ENCODE measurements at places on chromosomes 2 and 18. TPM values are rescaled to one million over a fixed set of nuclear protein-coding genes. Genes with fewer than 3 reads are reported as not detected.

The SIX2 gene
- 68.8 TPM for total RNA-seq

DNA sequence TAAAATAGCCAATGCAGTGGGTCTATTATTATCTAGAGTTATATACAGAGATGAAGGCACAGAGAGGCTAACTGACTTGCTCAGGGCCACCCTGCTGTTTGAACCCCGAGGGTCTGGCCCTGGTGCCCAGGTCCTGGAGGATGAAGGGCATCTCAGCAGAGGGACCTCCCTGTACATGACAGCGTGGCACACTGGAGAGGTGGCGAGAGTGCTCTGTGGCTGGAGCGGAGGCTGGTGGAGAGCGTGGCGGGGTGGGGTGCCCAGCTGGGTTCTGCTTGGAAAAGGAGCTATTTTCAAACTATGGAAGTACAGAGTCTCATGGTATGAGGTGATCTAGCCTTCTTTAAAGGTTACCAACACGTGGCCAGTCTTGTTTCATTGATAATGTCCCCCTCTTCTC lies 35.8 kb downstream of the GREB1 start:
- no peak for DNase-seq

- no peak for DNase-seq
Observed at GRCh38 chr2:46181789-46182530, 115.2 kb upstream of the EPAS1 start.

DNA sequence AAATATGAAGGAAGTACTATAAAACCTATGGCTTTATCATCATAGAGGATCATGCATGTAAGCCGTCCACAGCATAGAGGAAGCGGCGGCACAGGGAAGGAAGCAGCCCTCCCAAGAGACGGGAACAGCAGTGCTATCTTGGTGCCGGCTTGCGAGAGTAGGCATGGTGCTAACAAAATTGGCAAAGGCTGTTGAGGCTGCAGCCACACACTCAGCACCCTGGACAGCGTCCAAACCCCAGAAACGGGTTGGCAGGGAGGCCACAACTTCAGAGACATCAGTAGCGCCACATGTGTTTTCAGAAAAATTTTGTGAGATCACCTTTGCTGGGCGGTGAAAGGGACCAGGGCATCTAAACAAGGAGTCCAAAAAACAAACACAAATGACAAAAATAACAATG lies 37.7 kb downstream of the NETO1 start:
- DNase-seq = peak; percentile 4

GRCh38 chr2:134177351-134177931 lies 76.4 kb upstream of the MGAT5 start:
- DNase-seq = no peak

The RAB27B gene
- 11.4 TPM for total RNA-seq

The DPP4 gene
- 19.6 TPM for total RNA-seq

The ZNF2 gene
- total RNA-seq = 9.6 TPM

The ARHGAP25 gene
- total RNA-seq = not detected

GRCh38 chr18:58728719-58729118 lies 57.5 kb downstream of the MALT1 start:
- DNase-seq = no peak

- DNase-seq = peak; percentile 53
Observed at GRCh38 chr2:69154106-69154505, 141.1 kb downstream of the ANTXR1 start.

DNA sequence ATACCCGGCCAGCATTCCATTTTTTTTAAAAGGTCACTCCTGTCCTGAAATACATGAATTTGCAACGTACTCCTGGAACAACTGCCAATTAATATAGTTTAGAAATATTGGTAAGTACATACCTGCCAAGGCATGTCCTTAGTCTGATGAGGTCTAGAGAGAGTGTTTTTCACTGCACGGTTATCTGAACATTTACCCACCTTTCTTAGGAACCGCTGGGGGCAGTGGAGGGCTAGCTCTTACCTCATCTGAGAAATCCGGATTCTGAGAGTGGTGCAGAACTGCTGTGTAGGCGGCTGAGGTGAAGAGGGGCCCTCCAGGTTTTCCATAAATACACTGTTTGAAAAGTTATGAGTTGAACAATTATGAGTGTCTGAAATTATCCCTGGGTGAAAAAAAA lies 133.1 kb upstream of the CCDC195 start:
- DNase-seq = no peak

The LIPG gene
- total RNA-seq = 3.0 TPM

The MERTK gene
- 0.21 TPM for total RNA-seq

The FAM110C gene
- total RNA-seq = not detected

- no peak for DNase-seq
Observed at GRCh38 chr18:31512203-31512764, 14.3 kb downstream of the DSG2 start.

GRCh38 chr2:238096311-238097011 lies 3.7 kb upstream of the ESPNL start:
- DNase-seq = no peak

DNA sequence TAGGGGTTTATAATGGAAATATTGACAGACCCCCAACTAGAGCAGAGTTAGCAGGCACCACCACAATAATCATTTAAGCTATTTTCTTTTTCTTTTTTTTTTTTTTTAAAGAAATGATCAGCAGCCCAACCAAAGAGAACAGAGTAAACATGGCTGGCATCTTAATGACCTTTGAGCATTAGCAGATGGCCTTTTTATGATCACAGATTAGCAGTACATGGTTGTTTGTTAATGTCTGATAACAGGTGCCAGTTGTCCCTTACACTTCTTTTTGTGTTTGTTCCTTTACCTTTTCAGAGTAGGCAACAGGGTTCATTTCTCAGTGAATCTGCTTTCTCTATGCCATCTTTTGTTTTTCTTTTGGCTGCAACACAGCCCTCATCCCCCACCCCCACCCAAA lies 747.0 kb downstream of the BCL11A start:
- DNase-seq = no peak
